ENCODE measurements at places on chromosomes 2 and 18.

DNA sequence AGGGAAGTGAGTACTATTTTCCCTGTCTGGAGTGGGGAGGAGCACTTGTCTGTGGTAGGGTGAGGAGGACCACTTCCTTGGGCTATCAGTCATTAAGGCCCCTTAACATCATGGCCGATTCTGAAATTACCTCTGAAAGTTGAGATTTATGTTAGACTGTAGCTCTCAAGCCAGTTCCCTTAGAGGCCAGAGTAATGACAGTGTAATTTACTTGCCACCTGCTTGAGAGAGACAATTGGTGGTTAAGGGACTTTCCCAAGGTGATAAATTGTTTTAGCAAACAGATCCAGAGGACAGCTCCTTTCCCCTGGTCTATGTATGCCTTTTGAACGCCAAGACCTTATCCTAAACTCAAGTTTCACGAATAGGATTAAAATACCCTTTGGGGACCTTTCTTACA lies 56.1 kb downstream of the NEDD4L start:
- DNase-seq, result no peak

DNA sequence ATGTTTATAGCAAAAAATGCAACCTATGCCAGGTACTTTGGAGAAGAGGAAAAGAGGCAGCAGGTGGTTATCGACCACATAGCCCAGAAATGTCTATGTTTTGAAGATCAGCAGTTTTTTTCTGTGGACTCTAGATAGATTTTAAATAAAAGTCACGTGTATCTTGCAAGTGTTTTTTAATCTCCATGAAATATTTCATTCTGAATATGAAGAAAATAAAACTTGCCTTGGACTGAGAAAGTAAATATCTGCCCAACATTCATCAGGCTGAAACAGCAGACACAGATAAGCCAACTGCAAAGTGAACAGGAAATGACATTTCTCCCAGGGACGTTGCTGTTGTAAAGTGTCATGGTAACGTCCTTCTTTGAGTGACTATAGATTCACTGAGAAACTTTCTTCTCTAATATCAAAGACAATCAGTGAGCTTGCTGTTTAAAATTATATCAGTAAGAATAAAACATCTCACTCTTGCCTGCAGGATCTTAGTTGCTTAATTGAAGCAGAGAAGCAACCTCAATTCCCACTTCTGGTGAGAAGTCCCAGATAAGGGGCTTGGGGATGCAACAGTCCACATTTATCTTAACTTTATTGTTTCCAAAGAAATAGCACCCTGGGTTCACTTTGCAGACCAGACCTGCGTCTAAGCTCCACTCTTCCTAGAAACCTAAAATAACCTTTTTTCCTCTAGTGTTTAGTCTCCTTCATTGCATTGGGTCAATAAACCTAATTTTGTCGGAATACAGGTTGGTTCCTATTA lies 6.3 kb downstream of the MYOM1 start:
- no peak for DNase-seq

- DNase-seq, result no peak
These were observed 18.8 kb downstream of the TSN start for GRCh38 chr2:121774235-121774634.

GRCh38 chr2:29894822-29895614 lies 26.4 kb downstream of the ALK start:
- DNase-seq, result no peak

DNA sequence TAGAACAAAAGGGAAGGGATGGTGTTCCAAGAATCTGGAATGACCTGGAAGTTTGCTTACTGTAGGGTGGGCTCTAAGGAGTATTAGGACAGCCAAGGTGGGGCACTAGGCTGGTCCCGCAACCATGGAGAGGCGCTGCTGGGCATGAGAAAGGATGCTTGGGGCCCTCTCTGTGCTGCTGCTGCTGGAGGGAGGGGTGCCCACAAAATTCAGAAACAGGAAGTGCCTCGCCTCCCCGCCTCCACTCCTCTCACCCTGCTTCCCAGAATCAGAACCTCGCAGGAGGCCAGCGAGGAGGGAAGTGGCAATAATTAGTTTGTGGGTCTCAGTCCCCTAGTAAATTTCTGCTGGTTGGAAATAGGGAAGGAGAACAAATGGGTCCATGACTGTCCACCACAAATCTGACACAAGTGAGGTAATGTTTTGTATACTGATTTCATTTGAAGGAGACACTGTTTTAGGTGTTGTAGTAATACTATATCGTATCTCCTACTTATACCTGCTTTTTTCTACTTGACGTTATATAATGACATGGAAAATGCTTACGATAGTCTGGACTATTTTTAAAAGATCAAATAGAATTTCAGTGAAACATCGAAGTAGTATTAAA lies 7.9 kb upstream of the PDCL3 start:
- no peak for DNase-seq

DNA sequence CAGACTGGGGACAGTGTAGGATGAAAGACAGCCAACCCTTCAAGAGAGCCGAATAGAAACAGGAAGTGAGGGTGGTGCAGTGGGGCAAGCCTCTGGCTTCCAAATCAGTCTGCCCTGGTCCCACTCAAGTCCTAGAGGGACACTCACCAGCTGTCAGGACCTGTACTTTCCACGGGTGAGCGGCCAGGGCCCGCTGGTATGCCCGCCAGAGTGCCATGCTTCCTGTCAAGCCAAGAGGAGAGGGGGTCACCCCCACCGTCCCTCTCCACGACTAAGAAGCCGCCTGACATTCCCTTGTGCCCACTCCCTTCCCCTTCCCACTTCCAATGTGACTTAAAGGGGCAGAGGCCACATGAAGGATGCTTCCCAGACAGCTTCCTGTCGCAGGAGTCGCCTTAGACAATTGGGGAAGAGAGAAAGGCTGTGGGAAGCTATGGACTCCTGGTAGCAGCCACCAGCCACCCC lies 564 bp downstream of the MPV17 start:
- no peak for DNase-seq

GRCh38 chr2:99858951-99859596 lies 283.3 kb downstream of the AFF3 start:
- no peak for DNase-seq

DNA sequence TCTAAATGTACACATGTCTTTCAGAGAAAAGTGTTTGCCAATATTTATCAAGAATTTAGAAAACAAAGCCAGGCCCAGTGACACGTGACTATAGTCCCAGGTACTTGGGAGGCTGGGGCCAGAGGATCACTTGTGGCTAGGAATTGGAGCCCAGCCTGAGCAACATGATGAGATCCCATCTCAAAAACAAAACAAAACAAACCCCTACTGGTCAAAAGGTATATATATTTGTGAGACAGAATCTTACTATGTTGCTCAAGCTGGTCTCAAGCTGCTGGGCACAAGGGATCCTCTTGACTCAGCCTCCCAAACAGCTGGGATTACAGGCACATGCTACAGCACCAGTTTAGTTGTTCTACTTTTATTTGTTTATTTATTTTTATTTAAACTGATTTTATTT lies 79.2 kb downstream of the ZDBF2 start:
- no peak for DNase-seq

GRCh38 chr2:77101796-77102452 lies 420.3 kb downstream of the LRRTM4 start:
- no peak for DNase-seq

GRCh38 chr2:159243529-159243928 lies 43.0 kb downstream of the WDSUB1 start:
- no peak for DNase-seq

DNA sequence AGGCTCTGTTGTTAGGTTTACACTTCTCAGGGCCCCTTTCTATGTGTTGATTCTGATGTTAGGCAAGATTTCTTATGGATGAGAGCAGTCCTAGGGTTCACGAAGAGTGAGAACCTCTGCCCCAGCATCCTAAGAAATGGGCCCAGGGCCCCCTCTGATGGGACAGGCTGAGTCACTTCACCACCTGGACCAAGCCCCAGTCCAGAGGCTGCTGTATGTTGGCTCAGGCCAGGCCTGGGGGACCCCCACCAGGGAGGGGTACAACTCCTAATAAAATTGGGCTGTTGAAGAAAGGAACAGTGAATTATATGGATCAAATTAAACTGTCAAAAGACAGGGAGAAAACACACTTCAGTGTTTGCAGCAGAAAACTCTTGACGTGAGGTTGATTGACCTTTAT lies 365.9 kb upstream of the HS6ST1 start:
- no peak for DNase-seq

DNA sequence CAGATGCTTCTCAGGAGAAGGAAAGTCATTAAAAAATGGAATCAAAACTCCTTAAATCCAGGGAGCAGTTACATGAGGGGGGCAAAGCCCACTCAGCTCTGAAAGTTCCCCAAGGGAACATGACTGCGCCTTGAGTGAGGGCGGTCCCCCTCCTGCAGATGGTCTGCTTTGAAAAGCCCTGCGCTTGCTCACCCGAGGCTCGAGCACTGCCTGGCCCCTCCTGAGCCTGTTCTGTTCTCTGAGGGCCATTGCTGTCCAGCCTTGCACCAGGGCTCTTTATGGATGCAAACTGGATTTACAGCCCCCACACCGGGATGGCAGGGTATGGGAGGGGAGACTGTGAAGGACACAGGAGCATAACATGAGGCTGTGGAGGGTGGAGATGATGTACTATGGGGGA lies 37.8 kb upstream of the DNMT3A start:
- peak; percentile 5 for DNase-seq

DNA sequence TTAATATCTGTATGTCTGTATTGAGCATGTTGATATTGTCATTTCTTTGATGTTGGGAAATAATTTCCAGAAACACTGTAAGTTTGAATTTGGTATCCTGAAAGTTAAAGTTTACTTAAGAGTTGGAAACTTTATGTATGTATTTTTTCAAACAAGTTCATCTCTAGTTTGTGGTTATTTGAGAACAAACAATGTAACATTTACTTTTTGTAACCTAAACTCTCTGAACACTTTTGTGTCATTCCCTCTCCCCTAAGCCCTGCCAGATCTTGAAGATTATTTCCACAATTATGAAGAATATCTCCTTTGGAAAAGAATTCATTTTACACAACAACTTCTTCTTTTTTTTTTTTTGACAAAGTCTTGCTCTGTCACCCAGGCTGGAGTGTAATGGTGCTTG lies 24.9 kb downstream of the TDRD15 start:
- DNase-seq, result no peak

DNA sequence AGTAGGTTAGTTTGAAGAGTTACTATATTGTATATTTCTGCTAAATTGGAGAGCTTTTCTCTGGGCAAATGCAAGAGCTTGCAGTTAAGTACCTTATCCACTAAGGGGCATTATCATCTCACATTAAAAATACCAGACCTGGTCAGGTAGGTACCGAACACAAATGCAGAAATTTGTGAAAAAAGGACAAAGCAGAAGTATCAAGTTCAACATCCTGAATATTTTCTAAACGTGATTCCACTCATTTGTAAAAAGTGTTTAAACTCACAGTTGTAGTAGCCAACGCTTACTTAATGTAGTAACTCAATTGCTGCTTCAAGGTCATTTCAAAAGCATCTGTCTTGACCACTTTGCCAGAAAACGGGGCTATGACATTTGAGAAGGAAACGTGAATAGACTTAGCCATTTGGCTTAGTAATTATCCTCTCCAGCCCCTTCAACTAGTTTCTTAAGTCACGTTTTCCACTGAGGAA lies 52.1 kb downstream of the CYRIA start:
- DNase-seq, result peak; percentile 10

DNA sequence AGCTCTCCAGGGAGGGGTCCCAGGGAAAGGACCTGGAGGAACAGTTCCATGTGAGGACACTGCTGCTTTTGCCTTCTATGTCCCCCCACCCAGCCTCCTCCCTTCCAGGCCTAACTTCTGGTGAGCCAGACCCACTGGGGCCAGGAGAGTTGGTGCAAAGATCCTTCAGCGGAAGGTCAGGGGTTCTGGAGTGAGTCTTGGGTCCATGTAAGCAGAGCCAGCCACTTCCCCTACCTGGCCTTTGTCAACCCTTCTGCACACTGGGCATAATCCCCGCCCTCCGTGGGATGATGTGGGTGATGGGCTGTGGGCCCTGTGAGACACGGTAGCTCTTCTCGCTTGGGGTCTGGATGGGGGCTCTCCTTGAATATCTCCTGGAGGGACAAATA lies 76.9 kb downstream of the RHOB start:
- DNase-seq, result no peak

- DNase-seq, result no peak
These were observed 110.3 kb upstream of the ST6GAL2 start for GRCh38 chr2:106996171-106996769.

DNA sequence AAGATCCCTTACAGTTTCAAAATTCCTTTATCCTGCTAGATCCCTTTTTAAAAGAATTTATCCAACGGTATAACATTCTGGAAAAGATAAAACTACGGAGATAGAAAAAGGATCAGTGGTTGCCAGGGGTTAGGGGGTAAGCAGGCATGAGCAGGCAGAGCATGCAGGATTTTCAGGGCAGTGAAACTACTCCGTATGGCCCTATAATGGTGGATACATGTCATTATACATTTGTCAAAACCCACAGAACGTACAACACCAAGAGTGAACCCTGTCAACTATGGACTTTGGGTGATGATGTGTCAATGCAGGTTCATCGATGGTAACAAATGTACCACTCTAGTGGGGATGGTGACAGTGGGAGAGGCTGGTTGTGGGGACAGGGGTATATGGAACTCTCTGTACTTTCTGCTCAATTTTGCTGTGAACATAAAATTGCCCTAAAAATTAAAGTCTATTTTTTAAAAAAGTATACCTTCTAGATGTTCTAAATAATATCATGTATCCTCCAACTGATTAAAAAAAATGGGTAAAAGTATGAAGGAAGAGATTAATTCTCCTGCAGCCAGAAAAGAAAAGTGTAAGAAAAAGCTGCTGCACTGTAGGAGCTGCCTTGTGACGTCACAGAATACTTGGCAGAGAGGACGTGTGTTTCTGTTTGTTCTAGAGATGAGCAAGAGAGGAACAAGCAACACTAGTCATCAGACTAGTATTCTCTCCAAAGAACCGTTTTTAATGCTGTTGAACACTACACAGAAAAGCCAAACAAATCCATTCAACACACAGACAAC lies 23.6 kb downstream of the ANKRD44 start:
- no peak for DNase-seq

- no peak for DNase-seq
These were observed 64.9 kb upstream of the PSMD14 start for GRCh38 chr2:161243312-161243711.

- DNase-seq, result no peak
These were observed at the start of gene HOXD9 for GRCh38 chr2:176122683-176123410. TSS of gene HOXD9 (plus strand) at chr2:176122719. CDS start at chr2:176122769, 50 bp downstream.

GRCh38 chr2:72937356-72937669 lies 20.0 kb downstream of the EMX1 start:
- DNase-seq, result no peak

GRCh38 chr2:136113209-136113971 lies 4.6 kb downstream of the CXCR4 start:
- DNase-seq, result no peak

GRCh38 chr2:216554286-216554685 lies 55.6 kb downstream of the RPL37A start:
- DNase-seq, result no peak

- DNase-seq, result no peak
These were observed 32.0 kb downstream of the XDH start for GRCh38 chr2:31382452-31383120.

- no peak for DNase-seq
These were observed 12.0 kb downstream of the SERPINE2 start for GRCh38 chr2:224027070-224027469.

- DNase-seq, result no peak
These were observed 109.7 kb upstream of the SP3 start for GRCh38 chr2:174074831-174075230.
